CD14-positive monocyte (primary cell): ENCODE measurements at places on chromosomes 4 and X. TPM values are rescaled to one million over a fixed set of nuclear protein-coding genes. Genes with fewer than 3 reads are reported as not detected.

The TAPT1 gene
- 5.5 and 18.4 TPM in 2 replicates for polyA plus RNA-seq

The MAGEA1 gene
- not detected for polyA plus RNA-seq

The WWC2 gene
- polyA plus RNA-seq: 2.2 and 3.8 TPM in 2 replicates

The HTN1 gene
- polyA plus RNA-seq: not detected

The TMEM31 gene
- polyA plus RNA-seq: not detected in 2 replicates

The CXCL9 gene
- polyA plus RNA-seq: 0.70 and 0.95 TPM in 2 replicates

The FGB gene
- not detected for polyA plus RNA-seq

The PROM1 gene
- polyA plus RNA-seq: not detected

The PJA1 gene
- 8.8 TPM for polyA plus RNA-seq

GRCh38 chrX:38803588-38804431 lies 2.6 kb downstream of the MID1IP1 start:
- peaks cover 37% of the 10 kb centered on the region for H3K4me1 ChIP-seq
- H3K4me3 ChIP-seq: peak overlapping the region; percentile 88
- H3K27me3 ChIP-seq: no peaks in the 10 kb centered on the region

DNA sequence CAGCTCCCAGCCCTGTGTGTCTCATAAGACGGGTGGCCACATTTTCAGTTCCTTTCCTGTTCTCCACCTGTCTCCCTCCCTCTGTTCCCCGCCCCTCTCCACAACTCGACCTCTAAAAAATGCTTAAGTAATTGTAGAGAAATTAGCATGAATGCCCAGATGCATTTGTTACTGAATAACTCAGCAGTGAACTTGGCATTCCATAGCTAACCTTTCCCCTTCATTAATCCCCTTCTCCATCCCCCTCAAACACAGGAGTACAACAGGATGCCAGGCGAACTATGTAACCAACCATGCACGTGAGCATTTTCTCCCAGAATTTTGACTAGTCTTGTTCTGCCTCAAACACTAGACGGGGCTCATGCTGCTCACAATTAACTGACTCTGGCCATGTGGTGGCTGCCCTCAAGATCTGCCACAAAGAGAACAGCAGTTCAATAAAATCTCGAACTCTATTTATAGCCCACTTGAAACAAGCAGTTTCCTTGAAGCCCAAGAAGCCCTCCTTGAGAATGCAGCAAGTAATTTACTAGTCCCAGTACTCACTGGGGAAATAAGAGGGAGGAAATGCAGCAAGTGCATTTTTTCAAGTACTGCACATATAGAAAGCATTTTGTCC lies 351.2 kb downstream of the ARHGAP24 start:
- no peaks in the 10 kb centered on the region for H3K27me3 ChIP-seq
- no peaks in the 10 kb centered on the region for H3K36me3 ChIP-seq
- H3K4me1 ChIP-seq: no peaks in the 10 kb centered on the region
- no peak overlapping the region for H3K4me3 ChIP-seq
- DNase-seq: no peak
- no peak overlapping the region for H3K27ac ChIP-seq

GRCh38 chr4:99852199-99852749 lies 35.6 kb downstream of the DAPP1 start:
- H3K4me3 ChIP-seq: no peak overlapping the region
- H3K4me1 ChIP-seq: peaks cover 64% of the 10 kb centered on the region

DNA sequence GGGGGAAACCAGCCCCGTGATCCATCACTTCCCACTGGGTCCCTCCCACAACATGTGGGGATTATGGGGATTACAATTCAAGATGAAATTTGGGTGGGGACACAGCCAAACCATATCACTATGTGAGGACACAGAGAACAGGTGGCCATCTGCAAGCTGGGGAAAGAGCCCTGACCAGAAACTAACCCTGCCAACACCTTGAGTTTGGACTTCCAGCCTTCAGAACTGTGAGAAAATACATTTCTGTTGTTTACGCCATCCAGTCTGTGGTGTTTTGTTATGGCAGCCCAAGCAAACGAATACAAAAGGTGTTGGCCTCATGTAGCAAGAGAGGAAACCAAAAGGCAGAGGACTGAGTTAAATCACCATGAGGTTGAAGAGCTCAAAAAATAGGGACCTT lies 169.9 kb upstream of the TENM3 start:
- no peak for DNase-seq
- H3K27me3 ChIP-seq: no peaks in the 10 kb centered on the region
- no peaks in the 10 kb centered on the region for H3K4me1 ChIP-seq
- H3K36me3 ChIP-seq: no peaks in the 10 kb centered on the region
- no peak overlapping the region for H3K4me3 ChIP-seq

DNA sequence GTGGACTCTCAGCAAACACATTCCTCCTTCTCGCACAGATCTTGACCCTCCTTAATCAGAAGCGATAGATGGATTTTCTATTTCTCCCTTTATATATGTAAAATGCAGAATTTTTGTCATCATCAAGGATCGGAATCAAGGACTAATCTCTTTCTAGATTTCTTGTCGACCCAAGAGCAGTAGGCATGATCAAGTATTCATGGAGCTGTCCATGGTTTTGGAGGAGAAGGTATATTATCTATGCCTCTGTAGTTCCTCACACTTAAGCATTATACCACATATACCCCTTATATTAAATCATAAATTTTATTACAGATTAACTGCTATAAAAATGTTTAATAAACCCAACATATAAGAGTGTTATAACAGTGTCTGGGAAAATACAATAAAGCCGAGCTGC lies 886.8 kb downstream of the NLGN4X start:
- H3K4me1 ChIP-seq: no peaks in the 10 kb centered on the region
- no peak overlapping the region for H3K27ac ChIP-seq
- H3K4me3 ChIP-seq: no peak overlapping the region
- H3K27me3 ChIP-seq: no peaks in the 10 kb centered on the region
- no peak for DNase-seq

- no peaks in the 10 kb centered on the region for H3K36me3 ChIP-seq
- no peaks in the 10 kb centered on the region for H3K4me1 ChIP-seq
- no peak overlapping the region for H3K4me3 ChIP-seq
- H3K27me3 ChIP-seq: no peaks in the 10 kb centered on the region
These were observed 243.1 kb downstream of the ANK2 start for GRCh38 chr4:113292371-113293042.

DNA sequence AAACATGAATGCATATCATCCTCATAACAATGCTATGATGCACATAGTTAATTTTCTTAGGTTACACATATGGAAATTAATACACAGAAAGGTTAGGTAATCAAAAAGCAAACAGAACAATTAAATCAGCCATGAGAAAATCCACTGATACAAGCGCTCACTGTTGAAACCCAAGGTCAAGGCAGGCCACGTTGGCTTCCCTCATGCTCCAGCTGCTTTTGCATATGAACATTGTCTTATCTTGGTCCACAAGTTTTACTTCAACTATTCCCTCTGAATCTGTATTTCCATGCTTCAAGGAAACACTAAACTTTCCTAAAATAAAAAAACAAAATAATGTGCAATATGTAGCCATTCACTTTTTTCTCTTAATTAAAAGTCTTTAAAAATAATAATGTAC lies 34.5 kb upstream of the PLA2G12A start:
- H3K4me1 ChIP-seq: no peaks in the 10 kb centered on the region
- H3K27ac ChIP-seq: no peak overlapping the region
- H3K36me3 ChIP-seq: no peaks in the 10 kb centered on the region
- no peak overlapping the region for H3K4me3 ChIP-seq

- no peaks in the 10 kb centered on the region for H3K27me3 ChIP-seq
- H3K4me3 ChIP-seq: no peak overlapping the region
- no peaks in the 10 kb centered on the region for H3K36me3 ChIP-seq
- no peak overlapping the region for H3K27ac ChIP-seq
- peaks cover 16% of the 10 kb centered on the region for H3K4me1 ChIP-seq
These were observed 210.7 kb downstream of the PPP3CA start for GRCh38 chr4:101136373-101137370.

- H3K4me3 ChIP-seq: no peak overlapping the region
- no peaks in the 10 kb centered on the region for H3K4me1 ChIP-seq
- H3K36me3 ChIP-seq: no peaks in the 10 kb centered on the region
- no peak for DNase-seq
These were observed 215.8 kb upstream of the LEF1 start for GRCh38 chr4:108384544-108384943.

DNA sequence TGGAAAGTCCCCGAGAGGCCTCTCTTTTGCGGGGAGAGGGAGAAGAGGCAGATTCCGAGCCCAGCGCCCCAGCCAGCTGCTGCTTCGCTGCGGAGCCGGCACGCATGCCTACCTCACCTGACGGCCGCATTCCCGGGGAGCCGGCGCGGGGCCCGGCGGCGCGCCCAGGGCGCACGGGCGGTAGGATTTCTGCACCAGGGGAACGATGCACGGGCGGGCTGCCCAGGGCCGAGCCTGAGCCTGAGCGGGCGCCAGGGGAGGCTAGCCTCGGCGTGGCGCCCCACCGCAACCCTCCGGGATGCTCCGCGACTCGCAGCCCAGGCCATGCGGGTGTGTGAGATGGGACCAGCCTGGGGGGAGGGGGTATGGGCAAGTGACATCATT lies 81.3 kb upstream of the SCML1 start:
- no peaks in the 10 kb centered on the region for H3K36me3 ChIP-seq
- no peak for DNase-seq
- H3K4me3 ChIP-seq: no peak overlapping the region
- H3K4me1 ChIP-seq: no peaks in the 10 kb centered on the region

DNA sequence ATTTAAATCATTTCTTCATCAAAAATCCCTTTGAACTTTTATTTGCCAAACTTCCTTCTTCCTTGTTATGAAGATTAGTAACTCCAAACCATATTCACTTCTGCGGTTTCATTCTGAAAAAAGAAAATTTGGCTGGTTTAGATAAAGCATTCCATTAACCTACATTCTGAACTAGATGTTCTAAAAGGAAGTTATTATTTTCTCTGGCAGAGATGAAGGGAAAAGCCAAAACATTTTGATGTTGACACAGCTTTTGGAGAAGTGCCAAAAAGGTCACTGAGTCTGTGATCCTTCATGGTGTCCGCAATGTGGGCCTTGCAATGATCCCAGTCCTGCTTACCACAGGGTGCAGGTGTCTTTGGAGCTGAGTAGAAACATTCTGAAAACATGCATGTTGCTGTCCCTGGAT lies 36.0 kb downstream of the CXCL8 start:
- no peak for DNase-seq
- no peak overlapping the region for H3K4me3 ChIP-seq
- no peak overlapping the region for H3K27ac ChIP-seq
- peaks cover 11% of the 10 kb centered on the region for H3K4me1 ChIP-seq
- no peaks in the 10 kb centered on the region for H3K27me3 ChIP-seq

GRCh38 chr4:93918856-93919255 lies 90.3 kb downstream of the ATOH1 start:
- no peaks in the 10 kb centered on the region for H3K4me1 ChIP-seq
- H3K4me3 ChIP-seq: no peak overlapping the region
- no peaks in the 10 kb centered on the region for H3K27me3 ChIP-seq
- H3K27ac ChIP-seq: no peak overlapping the region

DNA sequence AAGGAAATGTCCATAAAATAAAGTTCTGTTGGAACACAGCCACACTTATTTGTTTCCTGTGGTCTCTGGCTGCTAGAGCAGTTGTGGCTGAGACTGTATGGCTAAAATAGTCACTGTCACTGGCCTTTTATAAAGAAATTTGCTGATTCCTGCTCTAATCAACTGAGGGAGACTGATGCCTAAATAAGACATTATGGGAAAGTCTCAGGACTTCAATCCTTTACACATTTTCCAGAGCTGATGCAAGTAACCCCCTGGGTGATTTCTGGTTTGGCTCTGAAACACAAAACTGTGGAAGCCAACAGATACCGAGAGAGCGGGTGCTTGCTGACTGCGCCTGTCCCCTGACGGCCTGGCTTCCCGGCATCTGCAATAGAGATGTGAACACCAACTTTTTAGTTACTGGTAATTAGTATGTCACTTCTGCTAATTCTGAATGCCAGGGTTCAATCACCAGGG lies 64.0 kb downstream of the POLR2B start:
- no peaks in the 10 kb centered on the region for H3K4me1 ChIP-seq
- no peaks in the 10 kb centered on the region for H3K27me3 ChIP-seq
- no peak for DNase-seq
- H3K27ac ChIP-seq: no peak overlapping the region
- peaks cover 10% of the 10 kb centered on the region for H3K36me3 ChIP-seq
- no peak overlapping the region for H3K4me3 ChIP-seq

- no peaks in the 10 kb centered on the region for H3K4me1 ChIP-seq
- H3K36me3 ChIP-seq: no peaks in the 10 kb centered on the region
- no peak overlapping the region for H3K27ac ChIP-seq
- DNase-seq: no peak
These were observed 445.1 kb downstream of the TMA16 start for GRCh38 chr4:163939597-163939996.

GRCh38 chrX:19334945-19335626 lies 8.6 kb upstream of the PDHA1 start:
- no peak overlapping the region for H3K27ac ChIP-seq
- peak; percentile 50 for DNase-seq
- H3K36me3 ChIP-seq: no peaks in the 10 kb centered on the region
- H3K27me3 ChIP-seq: no peaks in the 10 kb centered on the region
- no peaks in the 10 kb centered on the region for H3K4me1 ChIP-seq
- H3K4me3 ChIP-seq: no peak overlapping the region

- no peaks in the 10 kb centered on the region for H3K27me3 ChIP-seq
- DNase-seq: peak; percentile 8
These were observed 250.5 kb downstream of the TECRL start for GRCh38 chr4:64158648-64159326.

- peak; percentile 49 for DNase-seq
- no peak overlapping the region for H3K4me3 ChIP-seq
- H3K4me1 ChIP-seq: no peaks in the 10 kb centered on the region
- peaks cover 31% of the 10 kb centered on the region for H3K27me3 ChIP-seq
- no peaks in the 10 kb centered on the region for H3K36me3 ChIP-seq
These were observed 113.4 kb upstream of the FAM241A start for GRCh38 chr4:112031712-112032328.

DNA sequence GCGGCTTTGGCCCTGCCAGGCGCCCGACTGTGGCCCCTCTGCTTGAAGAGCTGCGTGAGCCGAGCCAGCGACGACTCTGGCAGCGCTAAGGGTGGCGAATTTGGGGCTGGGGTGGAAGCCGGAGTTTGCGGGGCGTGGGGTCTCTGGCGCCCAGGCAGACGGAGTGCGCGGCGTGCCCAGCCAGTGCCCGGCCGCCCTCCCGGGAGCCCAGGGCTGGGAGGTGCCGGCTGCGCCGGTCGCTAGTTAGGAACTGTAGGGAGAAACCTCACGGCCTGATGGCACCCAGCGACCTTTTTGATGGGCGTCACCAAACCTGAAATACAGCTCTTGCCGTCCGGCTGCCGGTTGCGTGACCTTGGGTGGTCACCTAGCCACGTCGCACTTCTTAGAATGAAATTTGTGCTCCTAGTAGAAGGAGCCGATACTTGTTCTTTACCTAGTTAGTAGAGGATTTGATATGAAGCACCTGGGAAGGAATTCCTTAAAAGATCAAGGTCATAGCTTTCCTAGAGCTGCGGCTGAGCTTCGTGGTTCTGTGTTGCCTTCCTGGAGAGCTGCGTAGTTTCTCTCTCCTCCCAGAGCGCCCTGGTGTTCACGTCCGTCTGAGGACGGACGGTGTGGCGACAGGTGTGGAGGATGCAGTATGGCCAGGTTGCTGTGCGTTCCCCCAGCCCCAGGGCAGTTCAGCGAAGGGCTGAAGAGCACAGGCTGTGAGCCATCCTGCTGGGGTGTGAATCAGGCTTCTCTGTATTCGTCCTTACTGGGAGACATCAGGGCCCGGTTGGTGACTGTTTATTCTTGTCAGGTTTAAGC lies 680 bp downstream of the MAEA start:
- H3K27me3 ChIP-seq: no peaks in the 10 kb centered on the region
- peak overlapping the region; percentile 91 for H3K27ac ChIP-seq
- H3K4me3 ChIP-seq: peak overlapping the region; percentile 73
- DNase-seq: peak; percentile 47
- H3K36me3 ChIP-seq: no peaks in the 10 kb centered on the region
